Transverse colon (tissue), 4 donors: ENCODE measurements at places on chromosomes 11 and 22. TPM values are rescaled to one million over a fixed set of nuclear protein-coding genes. Genes with fewer than 3 reads are reported as not detected.

Gene OR6A2
- total RNA-seq = not detected

Gene ATP5MG
- total RNA-seq = 26.9 TPM

Gene NXPE1
- 407 TPM for total RNA-seq

DNA sequence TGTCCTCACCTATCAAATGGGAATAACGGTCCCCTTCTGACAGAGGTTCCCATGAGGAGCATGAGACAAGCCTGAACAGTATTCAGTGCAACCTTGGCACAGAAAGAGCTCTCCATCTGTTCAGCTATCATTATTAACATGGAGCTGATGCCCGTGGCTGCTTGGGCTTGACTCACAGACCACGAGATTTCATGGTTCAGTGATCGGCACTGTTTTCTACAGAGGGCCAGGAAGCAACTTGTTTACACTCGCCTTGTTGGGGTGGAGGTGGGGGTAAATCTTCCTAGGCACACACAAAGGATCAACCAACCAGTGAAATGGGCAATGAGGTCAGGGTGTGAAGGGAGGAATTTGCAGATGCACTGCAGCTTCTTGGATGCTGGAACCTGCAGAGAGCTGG, 88.2 kb downstream of the CWC15 start:
- no peak for DNase-seq

- DNase-seq = no peak
Observed at GRCh38 chr11:62146476-62147200, 22.8 kb downstream of the INCENP start.

GRCh38 chr22:30309951-30310741, 16.6 kb downstream of the TBC1D10A start:
- DNase-seq = peak; percentile 74

DNA sequence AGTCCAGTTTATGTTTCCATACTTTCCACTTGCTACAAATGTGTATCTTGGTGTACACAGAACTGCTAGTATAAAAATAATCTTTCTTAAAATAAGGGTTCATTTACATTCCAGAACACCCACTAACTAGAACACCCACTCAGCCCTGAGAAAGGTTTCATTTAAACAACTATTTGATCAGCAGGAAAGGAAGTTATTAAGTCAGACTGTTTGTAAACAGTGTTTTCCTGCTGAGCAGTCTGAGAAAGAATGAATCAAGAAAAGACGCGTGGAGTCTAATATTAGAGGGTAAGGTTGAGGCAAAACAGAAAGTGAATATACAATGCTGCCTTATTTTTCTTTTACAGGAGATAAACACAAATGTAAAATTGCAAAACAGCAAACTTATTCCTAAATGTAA, 32.7 kb downstream of the NARS2 start:
- no peak for DNase-seq

- peak; percentile 89 for DNase-seq
Observed at GRCh38 chr22:50620593-50621355, 7.2 kb downstream of the ARSA start.

Gene PNPLA3
- not detected for total RNA-seq

- no peak for DNase-seq
Observed at GRCh38 chr22:46476547-46476941, 60.9 kb downstream of the CELSR1 start.

DNA sequence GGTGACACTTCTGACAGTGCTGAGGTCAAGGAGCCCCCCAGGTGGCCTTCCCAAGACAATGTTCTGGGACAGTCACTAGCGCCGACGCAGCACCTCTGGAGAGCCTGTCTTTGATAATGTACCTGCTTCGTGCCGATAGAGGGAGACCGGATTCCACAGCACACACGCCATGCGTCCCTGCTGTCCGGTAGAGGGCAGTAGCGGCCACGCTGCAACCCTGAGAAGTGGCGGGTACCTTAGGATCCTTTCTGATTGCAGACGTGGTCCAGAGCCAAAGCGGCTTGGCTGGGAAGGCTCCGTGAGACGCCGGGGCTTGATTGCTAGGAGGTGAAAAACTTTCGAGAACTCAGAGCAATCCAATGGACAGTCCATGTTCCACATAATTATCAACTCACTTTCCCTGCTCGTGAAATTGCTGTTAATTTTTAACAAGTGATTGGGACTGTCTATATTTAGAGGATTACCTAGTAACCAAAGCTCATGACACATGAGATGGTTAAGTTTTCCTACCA, 11.4 kb upstream of the BARX2 start:
- peak; percentile 88 for DNase-seq

DNA sequence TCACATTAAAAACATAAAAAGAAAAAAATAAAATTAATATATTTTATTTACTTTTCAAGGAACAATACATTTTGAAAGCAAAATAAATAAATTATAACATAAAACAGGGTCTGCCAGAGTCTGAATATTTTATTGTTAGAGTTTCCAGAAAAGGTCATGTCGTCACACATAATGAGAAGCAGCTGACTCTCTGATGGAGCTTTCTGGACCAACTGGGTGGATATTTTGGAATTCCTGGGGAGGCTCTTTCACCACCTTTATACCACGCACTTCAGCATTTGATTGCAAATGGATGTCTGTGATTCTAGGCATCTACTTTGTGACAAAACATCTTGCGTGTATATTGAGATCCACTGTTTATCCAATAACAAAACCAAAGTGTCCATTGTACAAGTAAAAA, 455.0 kb upstream of the CCDC179 start:
- DNase-seq = no peak

GRCh38 chr11:64743591-64744543, at the start of gene RASGRP2:
Gene RASGRP2, minus strand, starts transcription at chr11:64744142. Its CDS starts 1,276 bp downstream, at chr11:64742866.
- DNase-seq = peak; percentile 84

Gene TRMU
- 39.9 TPM for total RNA-seq

Gene VSIG10L2
- not detected for total RNA-seq

GRCh38 chr11:29271616-29272015, 745.2 kb downstream of the KCNA4 start:
- no peak for DNase-seq

GRCh38 chr22:28102151-28102812, 183.2 kb upstream of the PITPNB start:
- DNase-seq = no peak

DNA sequence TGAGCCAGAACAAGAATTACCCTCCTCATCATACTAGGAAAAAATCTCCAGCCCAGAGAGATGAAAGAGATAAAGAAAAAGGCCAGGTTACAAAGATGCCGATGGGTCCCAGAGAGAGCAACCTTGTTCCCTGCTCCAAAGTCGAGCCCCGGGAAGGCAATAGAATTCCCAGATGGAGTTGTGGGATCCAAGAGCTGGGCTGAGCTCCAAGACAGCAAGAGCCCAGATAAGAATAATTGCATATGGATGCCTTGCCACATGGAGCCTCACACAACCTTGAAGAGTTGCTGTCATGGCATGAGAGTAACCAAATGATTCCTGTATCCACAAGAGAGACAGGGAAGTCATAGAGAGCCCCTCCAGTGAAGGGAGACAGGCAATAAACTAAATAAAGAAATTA, 30.9 kb downstream of the IL10RA start:
- no peak for DNase-seq

DNA sequence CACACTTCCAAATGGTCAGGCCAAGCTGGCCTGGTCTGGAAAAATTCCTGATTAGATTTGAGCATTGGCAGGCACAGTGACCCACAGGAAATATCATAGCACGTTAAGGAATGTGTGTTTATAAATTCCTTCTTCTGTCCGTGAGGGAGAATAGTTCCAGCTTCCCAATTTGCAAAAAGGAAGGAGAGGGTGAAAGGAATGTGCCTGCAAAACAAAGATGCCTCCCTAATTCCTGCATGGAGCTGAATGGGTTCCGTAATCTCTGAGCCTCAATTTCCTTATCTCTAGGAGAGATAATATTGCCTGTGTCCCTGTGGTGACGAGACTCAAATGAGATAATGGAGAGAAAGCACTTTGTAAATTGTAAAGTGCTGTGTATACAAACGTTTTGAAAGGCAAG, 105.1 kb downstream of the FEZ1 start:
- DNase-seq = no peak

Gene NUDT8
- 21.3 TPM for total RNA-seq

Gene DTX4
- total RNA-seq = 77.0 TPM

DNA sequence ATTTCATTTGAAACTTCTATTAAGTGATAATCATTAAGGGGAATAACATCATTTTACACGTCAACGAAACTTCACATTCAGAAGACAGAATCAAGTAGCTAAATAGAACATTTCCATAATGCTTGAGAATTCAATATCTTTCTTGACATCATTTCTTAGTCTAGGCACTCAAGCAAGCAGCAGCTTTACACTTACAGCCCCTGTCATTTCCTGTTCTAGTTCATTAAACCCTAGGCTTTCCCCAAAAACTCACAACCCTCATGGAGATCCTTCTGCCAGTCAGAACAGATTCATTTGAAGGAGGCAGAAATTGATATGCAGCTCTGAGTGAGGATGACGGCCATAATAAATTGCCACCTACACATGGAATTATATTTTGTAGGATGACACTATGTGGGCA, 5.3 kb upstream of the HORMAD2 start:
- no peak for DNase-seq
